NCI-H510A treated with DMSO at 0.1 percent for 48 hours (cell line): ENCODE measurements at places on chromosomes 3 and 15.

- no peak for DNase-seq
These were observed 52.6 kb downstream of the NSUN3 start for GRCh38 chr3:94115482-94115881.

- no peak for DNase-seq
These were observed 51.1 kb upstream of the ARRDC4 start for GRCh38 chr15:97909291-97909891.

- no peak for DNase-seq
These were observed 59.8 kb upstream of the PSMD6 start for GRCh38 chr3:64082961-64083541.

GRCh38 chr3:139308560-139308959 lies 35.3 kb upstream of the MRPS22 start:
- DNase-seq: no peak

DNA sequence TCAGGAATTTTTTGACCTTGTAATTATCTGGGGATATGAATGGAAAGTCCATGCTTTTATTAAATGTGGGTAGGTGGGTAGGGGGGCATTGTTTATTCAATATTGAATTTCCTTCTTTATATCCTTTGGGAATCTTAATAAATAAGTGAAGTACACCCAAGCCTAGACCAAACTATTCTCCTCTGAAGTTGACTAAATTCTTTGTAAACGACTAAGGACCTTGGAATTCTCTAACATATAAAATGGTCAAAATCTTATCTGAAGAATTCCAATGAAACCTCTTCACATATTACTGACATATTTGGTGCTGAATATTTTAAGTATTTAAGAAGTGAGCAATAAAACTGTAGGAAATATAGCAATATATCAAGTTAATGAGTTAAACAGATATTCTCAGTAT lies 1432.1 kb upstream of the GBE1 start:
- no peak for DNase-seq

GRCh38 chr3:152202976-152203626 lies 65.6 kb upstream of the MBNL1 start:
- DNase-seq: peak; percentile 24

GRCh38 chr3:66501483-66502244 lies 842 bp upstream of the LRIG1 start:
- DNase-seq: no peak

DNA sequence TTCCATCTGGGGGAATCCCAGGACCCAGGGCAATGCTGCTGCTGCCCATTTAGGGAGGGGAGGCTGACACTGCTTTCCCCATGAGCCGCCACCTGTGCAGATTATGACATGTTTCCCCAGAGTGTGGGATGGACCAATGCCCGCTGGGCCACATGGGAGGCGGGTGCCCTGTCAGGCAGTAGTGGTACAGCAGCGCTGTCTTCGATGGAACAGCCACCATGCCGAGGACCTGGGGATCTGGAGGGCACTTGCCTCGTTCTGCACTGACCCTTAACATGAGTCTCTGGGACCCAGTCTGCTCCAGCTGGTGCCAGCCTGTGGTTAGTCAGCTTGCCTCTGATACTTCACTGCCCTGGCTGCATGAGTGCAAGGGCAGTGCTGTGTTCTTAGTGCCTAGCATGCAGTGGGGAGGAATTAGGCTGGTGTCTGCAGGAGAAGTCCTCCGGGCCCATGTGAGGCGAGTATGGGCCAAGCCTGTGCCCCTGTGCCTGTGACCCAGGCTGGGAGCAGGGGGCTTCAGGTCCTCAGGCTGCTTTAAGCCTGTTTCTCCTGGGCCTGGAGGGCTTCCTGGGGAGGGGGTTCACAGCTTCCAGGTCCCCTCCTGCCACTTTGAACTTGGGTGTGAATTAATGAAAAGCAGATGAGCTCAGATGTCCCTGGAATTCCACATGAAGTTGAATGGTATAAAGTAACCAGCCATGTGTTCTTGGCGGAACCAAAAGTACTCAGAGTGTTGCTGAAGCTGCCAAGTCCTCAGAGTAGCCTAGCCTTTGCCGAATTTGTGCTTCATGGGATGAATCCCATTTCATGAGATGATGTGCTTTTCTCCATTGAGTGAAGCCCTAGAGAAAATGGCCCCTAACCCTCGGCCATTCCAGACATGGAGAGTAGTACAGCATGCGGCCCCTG lies 22.9 kb downstream of the KLF13 start:
- no peak for DNase-seq
